ENCODE measurements at places on chromosomes 12 and 14.

GRCh38 chr12:25682421-25682820 lies 129.3 kb upstream of the LMNTD1 start:
- DNase-seq: peak; percentile 28

- DNase-seq: no peak
Measured at GRCh38 chr12:24631676-24632426, 317.1 kb downstream of the BCAT1 start.

DNA sequence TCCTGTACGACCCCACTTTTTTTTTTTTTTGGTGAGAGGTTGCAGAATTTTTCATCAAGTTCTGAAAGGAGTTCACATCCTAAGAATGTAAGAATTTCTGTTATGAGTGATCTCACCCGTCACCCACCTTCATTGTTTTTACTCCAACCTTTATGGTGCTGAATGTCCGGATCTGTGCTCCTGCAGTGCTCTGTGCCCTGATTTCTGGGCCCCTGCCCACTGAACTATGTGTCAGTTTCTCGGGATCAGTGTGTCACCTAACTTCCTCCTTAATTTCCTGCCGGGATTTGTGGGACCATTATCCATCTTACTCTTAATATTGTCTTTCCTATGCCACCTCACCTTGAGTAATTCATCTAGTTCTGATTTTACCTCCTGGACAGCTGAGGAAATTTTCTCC lies 11.6 kb downstream of the RASSF8 start:
- no peak for DNase-seq

DNA sequence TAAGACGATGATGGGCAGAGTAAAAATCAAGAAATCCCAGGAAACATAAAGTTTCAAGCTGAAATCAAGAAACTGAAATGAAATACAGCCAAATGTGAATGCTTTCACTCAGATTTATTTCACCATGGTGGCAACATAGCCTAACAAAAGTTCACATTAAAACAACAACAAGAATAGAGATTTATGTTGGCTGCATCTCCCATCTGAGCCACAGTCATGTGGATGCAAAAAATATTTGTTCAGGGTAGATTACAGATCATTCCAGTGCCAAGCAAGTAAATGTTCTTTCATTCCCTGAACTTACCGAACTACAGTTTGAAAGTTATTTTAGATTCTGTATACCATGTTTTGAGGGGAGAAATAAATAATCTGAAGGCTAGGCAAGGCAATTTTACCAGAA lies 159.9 kb upstream of the TMTC1 start:
- no peak for DNase-seq

DNA sequence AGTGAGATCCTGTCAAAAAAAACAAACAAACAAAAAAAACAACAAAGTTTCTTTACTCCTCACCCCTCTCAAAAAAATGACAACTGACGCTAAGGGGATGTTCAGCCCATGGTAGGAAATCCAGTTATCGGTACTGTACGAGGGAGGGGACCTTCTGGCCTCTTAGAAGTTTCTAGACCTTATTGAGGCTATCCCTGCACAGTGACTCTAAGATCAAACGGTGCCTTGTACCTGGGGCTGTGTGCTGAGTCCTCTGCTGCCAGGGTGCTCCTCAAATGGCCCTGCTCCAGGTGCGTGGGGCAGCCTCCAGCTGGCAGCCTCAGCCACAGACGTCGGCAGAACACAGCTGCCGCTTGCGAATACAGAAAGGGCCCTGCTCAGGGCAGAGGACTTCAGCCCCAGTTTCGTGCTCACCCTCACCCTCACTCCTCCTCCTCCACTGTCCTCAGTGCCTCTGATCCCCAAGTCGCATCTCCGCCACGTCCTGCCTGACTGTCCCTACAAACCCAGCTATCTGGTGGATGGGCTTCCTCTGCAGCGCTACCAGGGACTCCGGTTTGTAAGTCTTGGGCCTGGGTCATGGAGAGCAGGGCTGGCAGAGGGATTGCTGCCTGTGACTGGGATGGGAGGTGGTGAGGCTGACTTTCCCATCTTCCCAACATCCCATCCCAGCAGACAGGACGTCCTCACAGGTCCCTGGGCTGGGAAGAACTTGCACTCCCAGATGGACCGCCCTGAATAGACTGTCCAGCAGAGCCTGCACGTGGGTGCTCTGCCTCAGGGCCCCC lies 90.9 kb downstream of the B4GALNT3 start:
- DNase-seq: no peak

DNA sequence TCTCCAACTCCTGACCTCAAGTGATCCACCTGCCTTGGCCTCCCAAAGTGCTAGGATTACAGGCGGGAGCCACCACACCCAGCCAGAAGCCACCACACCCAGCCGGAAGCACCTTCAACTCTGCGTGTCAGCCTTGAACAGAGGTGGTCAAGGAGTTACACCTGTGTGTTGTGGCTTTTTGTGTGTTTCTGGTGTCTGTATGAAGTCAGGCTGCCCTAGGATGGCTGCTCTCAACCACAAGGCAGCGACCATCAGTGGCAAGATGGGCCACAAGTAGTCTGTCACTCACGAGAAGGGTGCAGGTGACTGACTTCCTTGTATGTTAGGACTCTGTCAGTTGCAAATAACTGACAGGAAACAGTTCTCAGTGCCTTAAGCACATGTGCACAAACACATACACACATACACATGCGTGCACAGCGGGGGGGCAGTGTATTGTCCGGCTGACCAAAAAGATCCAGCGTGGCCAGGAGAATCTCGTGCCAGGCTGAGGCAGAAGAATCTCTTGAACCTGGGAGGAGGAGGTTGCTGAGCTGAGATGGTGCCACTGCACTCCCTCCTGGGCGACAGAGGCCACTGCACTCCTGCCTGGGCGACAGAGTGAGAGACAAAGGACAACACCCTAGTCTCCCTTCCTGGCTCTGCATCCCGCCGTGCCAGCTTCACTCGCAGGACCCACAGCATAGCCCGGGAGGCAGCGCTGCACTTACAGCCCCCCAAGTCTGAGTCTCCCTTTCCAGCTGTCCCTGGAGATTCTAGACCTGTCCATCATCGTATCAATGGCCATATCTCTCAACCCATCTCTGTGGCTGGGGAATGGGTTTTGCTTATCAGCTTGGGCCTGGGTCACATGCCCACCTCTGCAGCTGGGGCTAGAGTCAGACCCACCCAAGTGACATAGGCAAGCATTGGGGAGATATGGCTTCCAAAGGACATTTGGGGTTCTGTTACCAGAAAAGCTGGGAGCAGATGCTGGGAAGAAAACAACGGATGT lies 13.7 kb downstream of the P2RX4 start:
- peak; percentile 31 for DNase-seq

DNA sequence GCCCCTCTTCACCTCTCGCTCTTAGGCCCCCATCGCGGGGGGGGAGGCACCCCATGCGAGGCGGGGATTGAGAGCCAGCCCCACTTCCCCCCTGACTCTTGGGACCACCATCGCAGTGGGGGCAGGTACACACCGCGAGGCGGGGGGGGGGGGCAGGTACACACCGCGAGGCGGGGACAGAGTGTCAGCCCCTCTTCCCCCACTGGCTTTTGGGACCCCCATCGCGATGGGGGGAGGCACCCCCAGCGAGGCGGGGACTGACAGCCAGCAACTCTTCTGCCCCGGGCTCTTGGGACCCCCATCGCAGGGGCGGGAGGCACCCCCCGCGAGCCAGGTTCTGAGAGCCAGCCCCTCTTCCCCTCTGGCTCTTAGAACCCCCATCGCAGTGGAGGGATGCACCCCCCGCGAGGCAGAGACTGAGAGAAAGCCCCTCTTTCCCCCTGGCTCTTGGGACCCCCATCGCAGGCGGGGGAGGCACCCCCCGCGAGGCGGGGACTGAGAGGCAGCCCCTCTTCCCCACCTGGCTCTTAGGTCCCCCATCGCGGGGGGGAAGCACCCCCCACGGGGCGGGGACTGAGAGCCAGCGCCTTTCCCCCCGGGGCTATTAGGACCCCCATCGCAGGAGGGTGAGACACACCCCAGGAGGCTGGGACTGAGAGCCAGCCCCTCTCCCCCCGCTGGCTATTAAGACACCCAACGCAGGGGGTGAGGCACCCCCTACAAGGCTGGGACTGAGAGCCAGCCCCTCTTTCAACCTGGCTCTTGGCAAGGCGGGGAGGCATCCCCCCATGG lies 196.5 kb upstream of the PZP start:
- no peak for DNase-seq

Measured in EH (cell line).